Panc1 (cell line): ENCODE measurements at places on chromosomes 12 and 14.

- DNase-seq: no peak
Observed at GRCh38 chr12:23671881-23672280, 277.6 kb downstream of the SOX5 start.

- DNase-seq: no peak
Observed at GRCh38 chr14:20556500-20557211, 4.2 kb downstream of the RNASE9 start.

DNA sequence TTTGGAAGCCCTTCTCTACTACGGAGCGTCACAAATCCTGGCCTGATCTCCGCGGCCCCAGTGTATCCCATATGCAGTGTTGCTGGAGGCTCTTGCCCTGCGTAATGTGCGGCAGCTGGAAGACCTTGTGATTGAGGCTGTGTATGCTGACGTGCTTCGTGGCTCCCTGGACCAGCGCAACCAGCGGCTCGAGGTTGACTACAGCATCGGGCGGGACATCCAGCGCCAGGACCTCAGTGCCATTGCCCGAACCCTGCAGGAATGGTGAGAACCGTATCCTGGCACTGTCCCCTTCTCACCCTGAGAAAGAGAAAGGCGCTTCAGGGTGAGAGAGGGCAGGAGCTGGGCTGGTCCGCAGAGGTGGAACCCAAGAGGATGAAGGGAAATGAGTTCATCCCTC is 5.3 kb downstream of the COPS7A start:
- no peak for DNase-seq

- DNase-seq: no peak
Observed at GRCh38 chr14:100684154-100684553, 42.5 kb upstream of the DLK1 start.

- no peak for DNase-seq
Observed at GRCh38 chr12:107368586-107368985, 275.2 kb upstream of the CRY1 start.

DNA sequence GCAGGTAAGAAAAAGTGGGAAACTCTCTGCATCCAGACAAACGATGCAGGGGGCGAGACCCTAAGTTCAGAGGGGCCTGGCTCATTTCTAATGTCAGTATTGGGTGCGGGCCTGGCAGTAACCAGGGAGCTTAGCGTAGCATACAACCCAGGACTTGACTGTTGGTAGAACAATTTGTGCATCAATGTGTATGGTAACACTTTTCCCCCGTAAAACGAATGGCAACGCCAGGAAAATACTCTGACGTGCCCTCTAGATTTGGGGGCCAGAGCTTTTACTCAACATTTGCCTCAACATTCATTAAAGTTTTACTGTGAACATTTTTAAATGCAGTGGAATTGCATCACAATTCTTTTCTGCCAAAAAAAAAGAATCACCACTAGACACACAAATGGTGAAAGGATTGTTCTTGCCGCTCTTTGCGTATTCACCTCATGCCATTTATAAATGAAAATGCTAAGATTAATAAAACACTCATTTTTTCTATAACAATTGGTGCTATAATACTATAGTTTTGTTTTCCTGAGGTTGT is 867 bp downstream of the RHOJ start:
- DNase-seq: no peak

GRCh38 chr12:1503281-1503711 is 91.1 kb downstream of the FBXL14 start:
- DNase-seq: no peak

DNA sequence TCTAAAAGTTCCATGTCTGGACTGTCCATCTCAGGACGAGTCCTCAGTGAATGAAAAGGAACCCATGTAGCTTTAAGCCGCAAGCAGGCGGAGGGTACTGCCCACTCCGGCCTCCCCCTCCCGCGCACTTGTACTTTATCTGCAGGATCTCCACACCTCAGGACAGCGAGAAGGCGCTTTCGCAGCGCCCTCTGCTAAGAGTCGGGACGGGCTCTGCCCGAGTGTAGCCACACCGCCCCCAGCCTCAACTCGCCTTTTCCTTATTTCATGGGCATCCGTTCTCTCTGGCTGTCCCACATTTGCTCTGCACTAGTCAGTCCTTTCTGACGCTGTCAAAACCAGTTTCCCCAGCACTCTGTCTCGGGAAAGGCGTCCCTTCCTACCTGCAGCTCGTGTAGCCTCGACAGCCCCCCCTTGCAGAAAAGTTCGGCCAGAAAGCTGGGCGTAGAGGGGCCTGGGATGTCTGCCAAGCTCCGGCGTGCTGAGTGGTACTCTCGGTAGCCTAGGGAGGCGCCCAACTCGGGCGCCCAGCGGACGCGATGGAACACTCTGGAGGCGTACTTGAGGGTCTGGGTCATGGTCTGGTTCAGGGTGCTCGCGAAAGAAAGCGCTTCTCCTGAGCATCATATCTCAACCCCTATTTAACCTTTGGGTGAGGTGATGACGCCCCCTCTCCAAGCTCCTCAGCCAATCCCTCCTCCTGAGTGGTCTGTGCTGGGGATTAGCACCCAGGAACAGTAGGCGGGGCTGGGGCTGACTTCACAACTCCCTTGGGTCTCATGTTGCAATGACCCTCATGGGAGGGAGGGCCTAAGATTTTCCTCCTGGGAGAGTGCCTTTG is at the start of gene CYP27B1:
Gene CYP27B1, minus strand, starts transcription at position 615 of the 841 bp plus-strand sequence. Its CDS starts 37 bp downstream, at position 578.
- DNase-seq: no peak

DNA sequence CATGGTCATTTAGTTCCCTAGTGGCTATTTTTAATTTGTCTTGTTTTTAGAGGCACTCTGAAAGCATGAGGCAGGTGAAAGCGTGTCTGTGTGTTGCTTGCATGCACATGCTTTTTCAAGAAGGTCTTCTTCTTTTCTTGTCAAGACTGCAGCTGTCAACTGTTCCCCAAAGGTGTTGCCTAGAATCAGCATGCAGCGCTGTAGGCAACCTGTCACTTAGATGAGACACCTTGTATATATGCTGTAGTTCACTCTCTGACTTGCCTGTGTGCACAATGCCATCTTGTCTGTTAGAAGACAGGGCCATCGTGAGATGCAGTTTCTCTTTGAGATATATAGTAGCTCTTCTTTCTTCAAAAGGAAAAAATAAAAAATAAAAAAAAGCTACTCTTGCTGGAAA is 885.7 kb downstream of the DIO2 start:
- no peak for DNase-seq

GRCh38 chr12:91109148-91109564 is 2.1 kb downstream of the LUM start:
- DNase-seq: peak; percentile 15

DNA sequence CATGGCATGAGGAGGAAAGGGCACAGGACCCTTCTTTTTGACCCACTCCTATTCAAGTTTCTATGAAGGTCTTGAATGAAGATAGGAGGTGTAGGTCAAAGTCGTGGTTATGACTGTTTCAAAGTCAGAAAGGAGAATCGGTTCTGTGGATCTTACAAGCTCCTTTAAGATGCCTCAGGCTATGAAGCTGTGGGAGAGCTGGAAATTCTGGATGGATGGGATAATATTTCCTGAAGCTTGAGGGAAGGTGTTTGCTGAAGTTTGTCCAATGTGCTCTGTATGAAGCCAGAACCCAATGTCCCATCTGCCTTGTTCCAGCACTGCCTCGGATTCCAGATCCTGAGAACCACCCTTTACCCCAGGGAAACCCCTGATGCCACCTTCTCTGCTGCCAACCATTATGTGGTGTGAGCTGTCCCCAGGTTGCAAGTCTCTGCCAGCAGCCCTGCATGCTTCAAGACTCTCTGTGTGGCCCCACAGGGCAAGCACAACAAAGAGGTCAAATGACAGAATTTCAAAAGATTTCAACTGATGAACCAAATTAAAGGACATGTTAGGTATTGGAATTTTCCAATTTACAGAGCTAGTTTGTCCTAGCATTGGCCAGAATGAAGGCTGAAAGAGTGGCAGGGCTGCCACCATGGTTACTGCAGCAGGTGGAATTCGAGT is 472.0 kb downstream of the RGS6 start:
- no peak for DNase-seq

DNA sequence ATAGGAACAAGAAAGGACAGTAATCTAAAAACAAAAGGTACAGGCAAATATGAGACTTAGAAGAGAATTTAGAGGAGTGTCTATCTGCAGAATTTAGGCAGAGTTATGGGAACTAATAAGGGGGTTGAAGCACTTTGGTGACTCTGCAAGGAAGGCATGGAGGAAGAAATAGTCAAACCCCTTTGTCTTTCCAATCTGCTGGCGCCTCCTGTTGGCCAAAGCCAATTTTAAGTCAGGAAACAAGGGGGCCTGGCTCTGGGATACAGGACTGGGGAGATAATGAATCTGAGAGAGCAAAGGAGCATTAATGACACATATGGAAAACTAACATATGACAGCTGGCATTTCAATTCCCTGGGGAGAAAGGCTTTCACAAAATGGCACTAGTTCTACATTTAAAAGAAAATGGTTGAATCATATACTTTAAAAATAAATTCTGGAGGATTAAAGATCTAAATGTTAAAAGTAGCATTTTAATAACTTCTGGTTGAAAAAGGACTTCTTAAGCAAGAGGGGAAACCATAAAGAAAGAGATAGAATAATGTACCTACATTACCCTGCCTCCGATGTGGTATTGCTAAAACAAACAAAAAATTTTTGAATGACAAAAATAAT is 48.5 kb upstream of the CSRP2 start:
- DNase-seq: no peak

DNA sequence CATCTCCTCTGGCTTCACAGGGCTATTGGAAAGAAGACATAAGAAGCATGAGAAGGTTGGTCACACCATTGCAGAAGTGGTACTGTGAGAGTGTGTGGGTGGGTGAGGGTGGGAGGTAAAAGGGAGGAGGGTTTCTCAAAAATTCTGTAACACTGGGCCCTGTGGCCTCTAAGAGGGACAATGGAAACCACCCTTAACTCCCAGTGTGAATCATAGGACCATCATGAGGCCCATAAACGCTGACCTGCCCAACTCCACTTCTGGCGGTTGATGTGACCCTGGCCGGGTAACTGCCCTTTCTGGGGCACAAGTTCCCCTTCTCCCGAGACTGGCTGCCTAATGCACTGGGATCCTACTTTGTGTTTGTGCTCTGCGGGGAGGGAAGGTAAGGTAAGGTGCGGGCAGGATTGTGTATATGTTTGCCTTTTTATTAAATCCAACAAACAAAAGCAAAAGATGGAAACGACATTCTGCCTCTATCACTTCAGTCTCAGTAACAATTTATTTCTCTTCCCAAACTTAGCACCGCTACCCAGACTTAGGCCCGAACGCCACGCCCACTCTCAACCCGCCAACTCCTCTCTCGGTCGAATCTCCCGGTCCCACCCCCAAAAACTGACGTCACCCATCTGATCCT is 551 bp downstream of the METTL1 start:
- DNase-seq: no peak

DNA sequence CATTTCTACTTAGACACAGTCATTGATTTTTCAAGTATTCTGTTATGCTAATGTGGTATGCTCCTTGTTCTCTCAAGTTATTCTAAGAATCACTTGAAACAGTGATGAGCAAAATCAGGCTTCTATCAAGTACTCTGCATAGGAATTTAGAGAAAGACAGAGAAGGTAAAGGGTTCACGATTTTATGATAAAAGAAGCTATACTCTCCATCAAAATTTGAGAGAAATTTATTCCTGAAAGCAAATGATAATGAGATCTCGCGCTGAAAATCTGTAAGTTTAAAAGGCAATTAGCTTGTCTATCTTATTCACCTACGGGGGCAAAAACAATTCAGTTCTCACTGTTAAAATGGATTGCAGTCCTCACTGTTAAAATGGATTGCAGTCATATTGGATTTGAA is 1404.3 kb upstream of the FLRT2 start:
- DNase-seq: no peak

DNA sequence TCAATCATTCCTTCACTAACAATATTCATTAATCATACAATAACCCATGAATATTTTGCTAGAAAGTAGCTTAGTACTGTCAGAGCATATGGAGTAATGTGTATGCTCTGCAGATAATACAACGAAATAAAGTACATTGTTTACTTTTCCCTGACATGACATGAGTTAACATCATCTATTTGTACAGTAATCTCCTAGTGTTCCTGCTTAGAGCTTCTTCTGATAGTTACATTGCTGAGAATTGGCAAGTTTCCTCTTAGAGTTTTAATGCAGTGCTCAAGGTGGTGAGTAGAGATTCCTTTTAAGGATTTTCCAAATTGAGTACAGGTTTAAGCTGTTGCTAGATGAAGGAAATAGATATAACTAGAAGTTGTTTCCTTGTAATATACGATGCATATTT is 164.5 kb upstream of the NPAS3 start:
- no peak for DNase-seq

DNA sequence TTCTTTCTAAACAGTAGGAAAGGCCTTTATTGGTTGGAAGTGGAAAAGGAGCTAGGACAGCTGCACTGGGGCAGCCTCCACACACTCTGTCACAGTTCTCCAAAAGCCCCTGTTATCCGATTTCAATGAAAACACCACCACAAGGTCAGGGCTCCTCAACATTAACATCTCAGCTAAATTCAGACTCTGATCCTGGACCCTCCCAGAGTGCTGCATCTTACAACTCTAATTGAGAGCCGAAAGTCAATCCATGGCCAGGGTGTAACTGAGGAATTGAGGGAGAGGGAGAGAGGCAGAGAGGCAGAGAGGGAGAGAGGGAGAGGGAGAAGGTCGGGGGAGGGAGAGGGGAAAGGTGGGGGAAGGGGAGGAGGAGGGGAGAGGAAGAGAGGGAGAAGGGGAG is 32.1 kb downstream of the DICER1 start:
- no peak for DNase-seq

DNA sequence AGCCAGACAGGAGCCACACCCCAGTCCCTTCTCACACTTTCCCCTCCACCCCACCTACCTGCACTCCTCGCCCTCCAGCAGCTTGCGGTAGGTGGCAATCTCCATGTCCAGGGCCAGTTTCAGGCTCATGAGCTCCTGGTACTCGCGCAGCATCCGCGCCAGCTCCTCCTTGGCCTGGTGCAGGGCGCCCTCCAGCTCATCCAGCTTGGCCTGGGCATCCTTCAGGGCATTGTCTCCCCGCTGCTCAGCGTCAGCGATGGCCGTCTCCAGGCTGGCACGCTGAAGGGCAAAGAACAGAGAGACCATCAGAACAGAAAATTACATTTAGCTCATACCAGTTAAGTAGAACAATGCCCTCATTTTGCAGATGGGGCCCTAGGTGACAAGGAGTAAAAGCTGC is 5.5 kb downstream of the KRT74 start:
- DNase-seq: no peak

GRCh38 chr14:103456167-103456835 is 66.3 kb downstream of the CKB start:
- no peak for DNase-seq

- no peak for DNase-seq
Observed at GRCh38 chr12:13061377-13061776, 17.2 kb downstream of the FAM234B start.

- no peak for DNase-seq
Observed at GRCh38 chr12:4047421-4047820, 174.2 kb upstream of the PARP11 start.

- DNase-seq: no peak
Observed at GRCh38 chr14:101876555-101876938, 87.8 kb upstream of the DYNC1H1 start.

- DNase-seq: no peak
Observed at GRCh38 chr12:93059288-93059687, 130.2 kb upstream of the EEA1 start.
